ENCODE measurements at places on chromosomes 16 and 17.

GRCh38 chr16:1044460-1045309 lies 27.9 kb upstream of the SSTR5 start:
- DNase-seq, result no peak

DNA sequence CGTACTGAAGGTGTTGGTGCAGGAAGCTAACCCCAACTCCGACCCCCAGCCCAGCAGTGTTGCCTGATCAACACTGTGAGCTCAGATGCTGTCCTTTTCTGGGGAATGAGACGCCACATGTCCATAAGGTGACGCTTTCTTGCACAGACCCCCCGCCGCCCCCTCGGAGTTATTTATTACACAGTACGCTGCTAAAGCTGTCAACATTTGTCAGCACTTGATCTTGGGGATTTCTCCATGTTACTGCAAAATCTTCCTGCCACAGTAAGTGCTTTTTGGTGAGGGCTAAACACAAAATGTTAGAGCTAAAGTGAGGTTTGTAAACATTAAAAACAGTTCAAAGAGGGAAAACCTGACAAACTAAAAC lies 15.9 kb downstream of the CMTM3 start:
- DNase-seq, result no peak

- DNase-seq, result no peak
Measured at GRCh38 chr16:86424985-86425384, 85.3 kb upstream of the FOXF1 start.

- DNase-seq, result peak; percentile 83
Measured at GRCh38 chr17:59753522-59754467, 46.3 kb downstream of the VMP1 start.

DNA sequence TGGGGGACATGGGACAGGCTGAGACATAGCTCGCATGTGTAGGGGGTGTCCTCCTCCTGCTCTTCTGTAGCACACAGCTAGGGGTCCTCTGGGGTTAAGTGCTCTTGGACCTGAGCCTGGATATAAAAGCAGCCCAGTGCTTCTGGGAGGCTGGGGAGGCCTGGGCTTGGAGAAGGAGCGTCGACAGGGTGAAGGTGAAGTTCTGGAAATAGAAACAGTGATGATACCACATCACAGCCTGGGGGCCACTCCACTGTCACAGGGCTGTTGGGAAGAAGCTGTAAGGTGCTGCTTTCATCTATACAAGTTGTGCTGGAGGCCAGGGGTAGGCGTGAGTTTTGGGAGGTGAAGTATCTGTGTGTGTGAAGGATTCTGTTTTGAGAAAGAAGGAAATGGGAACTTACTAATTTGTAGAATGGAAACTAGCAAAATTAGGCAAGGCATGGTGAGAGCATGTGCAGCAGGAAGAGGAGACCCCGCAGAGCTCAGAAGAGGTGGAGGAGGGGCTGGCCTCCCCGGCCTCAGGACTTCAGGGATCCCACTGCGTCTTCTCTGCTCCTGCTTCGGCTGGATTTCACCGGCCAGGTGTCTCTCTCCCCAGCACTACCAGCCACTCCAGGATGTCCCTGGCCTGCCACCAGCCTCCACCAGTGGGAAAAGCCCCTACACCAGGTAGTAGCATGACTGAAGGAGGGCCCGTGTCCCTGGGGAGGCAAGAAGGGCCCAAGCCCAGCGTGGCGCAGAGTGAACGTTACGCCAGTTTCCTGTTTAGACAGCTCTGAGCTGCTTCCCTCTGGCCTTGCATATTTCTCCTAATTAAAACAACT lies 19.4 kb downstream of the PLCG2 start:
- no peak for DNase-seq

- DNase-seq, result no peak
Measured at GRCh38 chr16:89455178-89455577, 35.2 kb downstream of the ANKRD11 start.

DNA sequence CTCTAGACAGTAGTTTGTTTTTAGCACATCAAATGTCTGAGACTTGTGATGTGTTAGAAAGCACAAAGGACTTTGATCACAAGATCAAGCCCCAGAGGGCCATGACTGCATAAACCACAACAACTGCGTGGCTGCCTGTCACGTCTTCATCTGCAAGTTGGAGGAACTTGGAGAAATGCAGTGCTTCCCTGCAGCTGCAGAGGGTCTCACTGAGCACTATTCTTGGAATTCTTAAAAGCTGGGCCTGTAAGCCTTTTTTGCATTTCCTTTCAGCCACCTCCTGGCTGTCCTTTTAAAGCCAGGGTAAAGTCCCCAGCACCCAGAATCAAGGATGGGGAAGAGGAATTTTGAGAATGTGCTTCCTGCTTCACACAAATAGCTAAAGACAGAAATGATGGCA lies 431.3 kb downstream of the MAF start:
- DNase-seq, result no peak

GRCh38 chr17:17564896-17565295 lies 26.6 kb downstream of the PEMT start:
- DNase-seq, result no peak

- no peak for DNase-seq
Measured at GRCh38 chr17:73278049-73278464, 16.4 kb upstream of the CPSF4L start.

DNA sequence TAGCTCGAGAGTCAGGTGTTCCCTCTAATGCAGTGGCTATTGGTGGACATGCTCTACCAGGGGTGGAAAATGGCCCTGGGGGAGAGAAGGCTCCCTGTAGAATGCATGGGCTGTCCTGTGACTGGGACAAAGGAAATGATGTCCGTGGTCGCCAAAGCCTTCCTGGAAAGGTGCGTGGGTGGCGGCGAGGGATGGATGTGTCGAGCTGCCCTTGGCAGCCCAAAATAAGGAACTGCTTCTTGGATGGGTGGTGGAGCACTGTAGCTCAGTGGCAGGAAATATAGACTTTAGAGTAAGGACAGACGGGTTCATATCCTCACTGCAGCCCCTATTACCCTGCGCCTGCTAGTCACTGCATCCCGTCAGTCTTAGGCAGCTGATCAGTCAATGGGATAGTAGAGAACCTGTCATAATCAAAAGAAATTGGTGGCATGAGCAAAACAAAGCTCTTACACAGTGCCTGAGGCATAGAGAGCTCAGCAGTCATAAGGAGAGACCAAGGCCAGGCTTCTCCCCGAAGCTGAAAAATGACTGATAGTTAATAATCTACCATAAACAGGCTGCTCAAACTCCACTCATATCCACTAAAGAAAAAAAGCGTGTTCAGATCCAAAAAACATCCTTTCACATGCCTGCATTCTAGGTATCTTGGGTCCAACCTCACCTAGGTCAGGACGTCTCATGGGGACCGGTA lies 123.5 kb upstream of the PLCG2 start:
- DNase-seq, result no peak

- no peak for DNase-seq
Measured at GRCh38 chr17:39791111-39791992, 53.6 kb downstream of the GRB7 start.

- DNase-seq, result no peak
Measured at GRCh38 chr17:15085890-15086677, 179.0 kb downstream of the PMP22 start.

DNA sequence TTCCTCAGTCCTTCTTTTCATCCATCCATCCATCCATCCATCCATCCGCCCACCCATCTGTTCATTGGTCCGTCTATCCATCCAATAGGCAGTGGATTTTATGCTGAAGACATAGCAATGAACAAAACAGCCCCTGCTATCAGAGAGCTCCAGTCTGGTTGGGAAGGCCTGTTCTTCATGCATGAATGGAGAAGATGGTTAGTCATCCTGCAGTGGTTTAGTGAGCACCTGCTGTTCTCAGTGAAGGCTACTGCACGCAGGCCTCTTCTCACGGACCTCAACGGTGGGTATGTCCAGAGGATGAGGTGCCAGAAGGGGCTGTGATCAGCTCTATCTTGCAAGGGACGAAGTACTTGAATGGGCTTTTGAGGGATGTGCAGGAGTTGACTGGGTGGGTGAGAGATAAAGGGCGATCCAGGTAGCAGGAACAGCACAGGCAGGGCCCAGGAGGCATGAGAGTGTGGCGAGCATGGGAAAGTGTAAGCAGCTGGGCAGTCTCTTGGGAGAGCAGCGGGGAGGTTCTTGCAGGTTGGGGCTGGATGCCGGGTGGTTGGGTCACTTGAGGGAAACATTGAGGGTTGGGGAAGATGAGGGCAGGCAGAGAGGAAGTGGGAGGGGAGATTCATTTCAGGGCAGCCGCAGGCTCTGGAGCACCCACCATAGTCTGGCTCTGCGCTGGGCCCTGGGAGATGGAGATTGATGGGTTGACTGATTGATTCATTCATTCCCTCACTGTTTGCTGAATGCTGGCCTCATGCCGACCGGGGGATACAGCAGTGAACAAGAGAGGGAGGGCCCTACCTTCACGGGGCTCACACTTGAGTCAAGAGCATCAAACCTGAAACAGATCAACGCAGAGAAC lies 115.0 kb upstream of the CIBAR2 start:
- DNase-seq, result no peak

GRCh38 chr16:1631931-1632637 lies 19.9 kb downstream of the CRAMP1 start:
- no peak for DNase-seq

- peak; percentile 64 for DNase-seq
Measured at GRCh38 chr17:35947156-35947585, 3.7 kb upstream of the LYZL6 start.

DNA sequence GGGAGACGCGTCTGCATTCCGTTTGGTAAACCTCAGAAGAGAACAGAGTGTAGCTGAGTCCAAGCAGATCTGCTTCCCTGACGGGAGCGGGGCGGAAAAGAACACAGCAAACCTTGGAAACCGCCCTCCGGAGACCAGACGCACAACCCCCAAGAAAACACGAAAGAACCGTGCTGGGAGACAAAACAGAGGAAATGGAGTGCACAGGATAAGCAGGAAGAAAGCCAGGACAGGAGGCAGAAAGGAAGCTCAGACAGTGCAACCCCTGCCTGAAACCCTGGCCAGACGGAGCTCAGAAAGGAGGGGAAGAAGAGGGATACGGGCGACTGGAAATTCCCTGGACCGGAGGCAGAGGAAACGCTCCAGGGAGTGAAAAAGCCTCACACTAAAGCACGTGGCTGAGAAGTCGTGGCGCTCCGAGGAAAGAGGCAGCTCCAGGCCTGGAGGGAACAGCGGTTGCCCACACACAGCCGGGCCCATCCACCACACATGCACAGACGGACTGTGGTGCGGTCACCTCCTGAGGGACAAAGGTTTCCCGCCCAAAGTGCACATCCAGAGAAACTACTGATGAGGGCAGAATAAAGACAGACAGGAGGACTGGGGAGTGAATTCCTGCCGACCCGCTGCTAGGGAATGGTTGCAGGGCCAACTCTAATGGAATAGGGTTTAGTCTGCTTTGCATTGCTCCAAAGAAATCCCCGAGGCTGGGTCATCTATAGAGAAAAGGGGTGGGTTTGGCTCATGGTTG lies 10.2 kb downstream of the DPEP1 start:
- no peak for DNase-seq

- DNase-seq, result no peak
Measured at GRCh38 chr17:76476736-76477135, 9.3 kb downstream of the AANAT start.

Measured in Panc1 (cell line).